Thymus (tissue), 14 donors: ENCODE measurements at places on chromosomes 5 and 9.

GRCh38 chr5:60356745-60357144 is 343.2 kb downstream of the DEPDC1B start:
- DNase-seq: no peak

DNA sequence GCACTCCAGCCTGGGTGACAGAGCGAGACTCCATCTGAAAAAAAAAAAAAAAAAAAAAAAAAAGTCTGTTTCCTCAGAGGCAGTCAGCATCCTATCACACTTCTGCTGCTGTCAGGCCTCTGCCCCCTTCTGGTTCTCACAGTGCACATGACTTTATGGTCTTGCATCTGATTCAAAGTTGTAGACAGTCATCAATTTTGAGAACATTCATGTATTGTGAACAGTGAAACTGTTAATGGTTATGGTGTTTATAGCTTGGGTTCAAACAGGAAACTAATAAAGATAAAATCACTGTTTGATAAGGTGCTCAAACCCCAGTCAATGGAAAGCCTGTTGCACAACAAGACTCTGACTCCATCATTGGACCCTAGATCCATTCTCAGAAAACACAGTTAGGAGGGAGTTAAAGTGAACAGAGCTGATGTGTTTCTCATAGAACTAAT is 61.4 kb downstream of the FOXD1 start:
- no peak for DNase-seq

DNA sequence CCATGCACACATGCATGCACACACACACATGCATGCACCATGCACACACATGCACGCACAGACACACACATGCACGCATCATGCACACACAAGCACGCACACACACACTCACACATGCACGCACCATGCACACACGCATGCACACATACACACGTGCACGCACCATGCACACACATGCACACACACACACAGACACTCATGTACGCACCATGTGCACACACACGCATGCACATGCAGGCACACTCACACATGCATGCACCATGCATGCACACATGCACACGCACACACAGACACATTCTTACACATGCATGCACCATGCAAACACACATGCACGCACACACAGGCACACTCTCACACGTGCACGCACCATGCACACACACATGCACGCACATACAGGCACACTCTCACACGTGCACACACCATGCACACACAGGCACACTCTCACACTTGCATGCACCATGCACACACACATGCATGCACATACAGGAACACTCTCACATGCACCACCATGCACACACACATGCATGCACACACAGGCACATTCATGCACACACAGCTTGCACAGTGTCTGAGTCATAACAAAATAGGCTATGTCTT is 117.5 kb downstream of the TENT4A start:
- DNase-seq: no peak

DNA sequence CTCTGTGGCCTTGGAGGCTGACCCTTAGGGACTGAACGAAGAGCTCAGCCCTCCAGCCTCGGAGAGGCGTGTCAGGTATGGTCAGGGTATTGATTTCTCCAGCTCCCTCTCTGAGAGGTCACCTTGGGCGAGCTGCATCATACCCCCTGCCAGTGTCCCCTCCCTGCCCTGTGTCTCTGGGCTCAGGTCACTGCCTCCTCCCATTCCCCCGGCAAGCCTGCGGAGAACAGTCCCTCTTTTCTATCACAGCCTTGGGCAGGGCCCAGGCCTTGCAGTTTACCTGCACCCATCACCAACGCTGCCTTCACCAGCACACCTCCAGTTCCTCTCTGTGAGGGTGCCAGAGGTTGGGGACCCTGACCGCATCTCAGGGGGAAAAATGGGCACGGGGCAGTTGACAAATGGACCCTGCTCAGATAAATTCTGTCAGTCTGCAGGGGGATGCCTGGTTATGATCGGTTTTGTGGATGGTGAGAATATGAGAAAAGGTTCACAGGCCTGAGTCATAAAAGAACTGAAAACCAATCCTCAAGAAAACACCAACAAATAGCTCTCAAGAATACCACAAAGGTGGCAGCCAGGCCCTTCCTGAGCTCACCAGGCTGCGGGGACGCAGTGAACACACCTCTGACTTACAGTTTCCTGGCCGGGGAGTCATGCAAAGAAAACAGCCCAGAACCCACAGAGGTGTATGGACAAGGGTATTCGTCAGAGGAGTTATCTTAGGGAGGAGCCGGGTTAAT is 24.7 kb upstream of the RXRA start:
- DNase-seq: no peak

DNA sequence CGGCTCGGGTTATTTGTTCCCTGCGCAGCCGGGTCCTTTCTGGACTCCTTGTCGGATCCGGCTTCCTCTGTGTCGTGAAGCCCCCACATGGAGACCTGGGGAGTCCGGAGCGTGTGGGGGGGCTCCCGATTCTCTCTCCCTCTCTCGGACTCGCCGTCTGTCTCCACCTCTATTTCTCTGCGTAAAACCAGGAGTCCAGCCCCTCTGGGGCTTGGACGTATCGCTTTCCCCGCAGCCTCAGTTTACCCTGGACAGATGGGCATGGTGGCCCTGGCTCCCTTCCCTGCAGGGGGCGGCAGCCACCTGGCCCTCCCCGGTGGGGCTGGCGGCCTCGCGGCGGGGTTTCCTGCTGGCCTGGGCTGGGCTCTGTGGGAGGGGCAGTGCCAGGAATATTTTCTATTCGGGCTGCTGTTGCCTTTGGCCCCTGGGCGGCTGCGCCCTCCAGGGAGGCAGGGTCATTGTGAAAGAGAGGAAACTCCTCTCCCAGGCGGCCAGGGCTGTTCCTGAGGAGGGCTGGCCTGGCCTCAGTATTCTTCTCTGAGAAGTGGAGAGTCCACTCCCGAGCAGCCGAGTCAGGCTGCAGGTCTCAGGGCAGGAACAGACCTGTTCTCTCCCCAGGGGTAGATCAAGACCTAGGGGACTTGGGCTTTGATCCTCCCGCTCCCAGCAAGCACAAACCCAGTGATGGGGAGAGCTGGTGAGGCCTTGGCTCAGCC is 665 bp downstream of the ASS1 start:
- DNase-seq: no peak

GRCh38 chr5:1406681-1407640 is 38.3 kb downstream of the SLC6A3 start:
- DNase-seq: no peak

GRCh38 chr9:78320875-78321496 is 24.1 kb downstream of the PSAT1 start:
- no peak for DNase-seq

- DNase-seq: no peak
Measured at GRCh38 chr9:98009437-98009836, 26.3 kb downstream of the ANP32B start.

DNA sequence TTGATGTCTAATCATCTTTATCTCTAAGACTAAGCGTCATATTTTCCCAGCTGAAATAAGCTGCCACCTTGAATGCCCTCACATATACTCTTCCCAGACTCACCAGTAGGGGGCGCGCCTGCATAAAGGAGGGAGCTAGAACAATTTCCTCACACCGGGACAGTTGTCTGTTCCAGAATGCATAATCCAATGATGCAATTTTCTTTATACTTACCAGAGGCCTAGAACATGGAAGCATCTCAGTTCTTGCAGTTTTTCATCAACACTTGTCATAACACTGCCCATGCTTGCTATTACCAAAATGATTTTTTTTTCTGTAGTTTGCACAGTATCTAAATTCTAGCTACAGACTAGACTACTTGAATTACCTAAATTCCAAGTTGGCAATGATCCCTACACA is 203.9 kb downstream of the FRMD3 start:
- DNase-seq: peak; percentile 73

DNA sequence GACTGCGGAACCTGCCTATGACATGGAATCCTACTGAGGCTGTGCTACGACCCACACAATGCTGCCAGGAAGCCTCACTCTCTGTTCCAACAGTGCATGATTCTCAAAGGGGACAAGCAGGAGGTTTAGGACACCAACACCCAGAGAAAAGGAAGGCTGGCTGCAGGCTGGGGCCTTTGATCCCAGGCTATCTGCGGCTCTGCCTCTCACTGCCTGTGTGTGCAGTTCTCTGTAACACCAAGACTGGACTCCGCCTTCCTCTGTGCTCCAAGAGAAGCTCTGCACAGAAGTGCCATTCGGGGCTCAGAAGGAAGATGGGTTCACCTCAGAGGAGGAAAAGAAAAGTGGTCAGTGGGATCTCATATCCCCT is 20.5 kb downstream of the ANKH start:
- DNase-seq: no peak

GRCh38 chr5:157245886-157246285 is 20.0 kb upstream of the CYFIP2 start:
- DNase-seq: no peak

DNA sequence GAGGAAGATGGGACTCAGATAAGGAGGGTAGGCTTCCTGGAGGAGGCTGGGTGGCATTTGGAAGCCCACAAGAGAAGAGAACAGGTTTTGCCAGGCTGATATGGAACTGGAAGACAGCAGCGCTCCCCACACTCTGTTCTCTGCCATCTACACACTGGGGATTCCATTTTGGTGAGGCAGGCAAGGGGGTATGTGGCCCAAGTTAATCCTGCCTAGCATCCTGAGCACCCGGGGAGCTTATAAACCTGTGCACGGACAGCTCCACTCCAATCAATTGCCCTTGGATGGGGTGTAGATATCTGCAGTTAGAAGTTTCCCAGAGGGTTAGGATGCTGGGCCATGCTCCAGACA is 158.8 kb downstream of the MACROH2A1 start:
- no peak for DNase-seq

- no peak for DNase-seq
Measured at GRCh38 chr5:6745706-6746222, 32.5 kb downstream of the TENT4A start.

DNA sequence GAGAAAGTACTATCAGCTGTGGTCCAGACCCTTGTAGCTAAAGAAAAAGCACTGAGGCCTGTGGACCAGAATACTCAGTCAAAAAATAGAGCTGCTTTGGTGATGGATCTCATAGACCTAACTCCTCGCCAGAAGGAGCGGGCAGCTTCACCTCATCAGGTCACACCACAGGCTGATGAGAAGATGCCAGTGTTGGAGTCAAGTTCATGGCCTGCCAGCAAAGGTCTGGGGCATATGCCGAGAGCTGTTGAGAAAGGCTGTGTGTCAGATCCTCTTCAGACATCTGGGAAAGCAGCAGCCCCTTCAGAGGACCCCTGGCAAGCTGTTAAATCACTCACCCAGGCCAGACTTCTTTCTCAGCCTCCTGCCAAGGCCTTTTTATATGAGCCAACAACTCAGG is 8.9 kb downstream of the RAB24 start:
- no peak for DNase-seq

GRCh38 chr9:130680836-130681768 is 12.5 kb upstream of the EXOSC2 start:
- DNase-seq: no peak

- peak; percentile 15 for DNase-seq
Measured at GRCh38 chr9:22119522-22120158, 110.5 kb upstream of the CDKN2B start.

GRCh38 chr5:156647034-156647451 is 203.1 kb upstream of the PPP1R2B start:
- no peak for DNase-seq

DNA sequence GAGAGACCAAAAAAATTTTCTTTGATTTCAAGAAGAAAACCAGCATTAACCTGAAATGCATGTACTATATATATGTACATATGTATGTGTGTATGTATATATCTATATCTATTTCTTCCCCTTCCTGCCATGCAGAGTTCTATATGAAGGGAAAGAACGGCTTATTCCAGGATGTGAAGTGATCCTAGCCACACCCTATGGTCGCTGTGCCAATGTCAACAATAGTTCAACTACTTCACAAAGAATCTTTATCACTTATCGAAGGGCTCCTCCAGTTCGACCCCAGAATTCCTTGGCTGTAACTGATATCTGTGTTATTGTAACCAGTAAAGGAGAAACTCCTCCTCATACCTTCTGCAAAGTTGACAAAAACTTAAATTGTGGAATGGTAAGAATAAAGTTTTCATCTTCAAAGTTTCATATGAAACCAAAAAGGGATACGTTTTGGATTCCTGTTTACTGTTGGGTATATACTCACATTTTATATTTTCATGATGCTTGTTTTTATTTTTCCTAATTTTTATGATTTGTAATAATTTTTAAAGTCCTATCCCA is 56.2 kb downstream of the DENND4C start:
- no peak for DNase-seq

- DNase-seq: no peak
Measured at GRCh38 chr9:12629067-12629466, 64.1 kb upstream of the TYRP1 start.

DNA sequence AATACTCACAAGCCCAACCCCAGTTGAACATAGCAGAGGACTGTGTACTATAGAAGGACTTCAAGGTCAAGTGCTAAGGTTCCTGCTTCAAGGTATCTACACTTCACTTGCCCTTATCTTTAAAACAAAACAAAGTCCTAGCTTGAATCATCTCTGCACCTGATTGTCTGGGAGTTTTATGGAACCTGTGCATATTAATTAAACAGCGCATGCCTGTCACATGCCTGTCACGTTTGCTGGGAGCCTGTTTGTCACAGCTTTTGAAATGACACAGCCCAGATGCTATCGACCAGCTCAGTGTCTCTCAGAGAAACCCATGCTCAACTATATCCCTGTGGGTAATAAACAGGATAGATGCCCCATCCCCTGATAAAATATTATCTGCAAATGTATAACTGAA is 476.0 kb downstream of the ZSWIM6 start:
- DNase-seq: no peak

GRCh38 chr5:171821286-171821685 is 35.7 kb downstream of the SMIM23 start:
- no peak for DNase-seq

GRCh38 chr5:38831909-38832308 is 13.9 kb upstream of the OSMR start:
- no peak for DNase-seq

- no peak for DNase-seq
Measured at GRCh38 chr5:73629456-73629855, 3.5 kb downstream of the ARHGEF28 start.

DNA sequence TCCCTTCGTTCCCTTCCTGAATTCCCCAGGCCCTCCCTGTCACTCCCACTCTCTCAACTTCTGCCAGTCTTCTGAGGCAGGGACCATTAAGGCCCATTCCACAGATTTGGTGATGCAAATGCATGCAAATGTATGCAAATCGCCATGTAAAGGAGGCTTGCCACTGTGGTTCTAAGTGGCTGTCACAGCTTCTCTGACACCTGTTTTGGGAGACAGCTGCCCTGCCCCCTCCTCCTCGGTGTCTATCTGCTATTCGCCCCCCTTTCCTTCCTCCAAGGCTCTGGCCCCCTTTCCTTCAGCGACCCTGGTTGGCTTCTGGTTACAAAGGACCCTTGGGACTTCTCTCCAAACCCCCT is 10.5 kb upstream of the ARAP3 start:
- DNase-seq: no peak

DNA sequence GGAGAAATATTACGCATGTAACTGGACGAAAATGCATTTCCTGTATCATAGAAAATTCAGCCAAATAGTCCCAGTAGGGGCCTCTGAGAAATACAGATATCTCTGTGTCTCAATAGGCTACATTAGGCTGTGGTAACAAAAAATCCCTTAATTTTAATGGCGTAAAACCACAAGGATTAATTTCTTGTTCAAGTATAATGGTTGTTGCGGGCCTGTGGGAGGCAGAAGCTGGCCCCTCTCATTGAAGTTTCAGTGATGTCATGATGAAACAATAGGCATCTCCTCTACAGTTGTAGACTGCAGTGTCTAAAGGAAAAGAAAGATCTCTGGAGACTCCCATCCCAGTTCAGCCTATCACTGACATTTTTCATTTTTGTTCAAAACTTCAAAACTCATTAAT is 1625.6 kb upstream of the C9orf72 start:
- no peak for DNase-seq
